Ascending aorta (tissue), 2 donors: ENCODE measurements at places on chromosomes 4 and X.

DNA sequence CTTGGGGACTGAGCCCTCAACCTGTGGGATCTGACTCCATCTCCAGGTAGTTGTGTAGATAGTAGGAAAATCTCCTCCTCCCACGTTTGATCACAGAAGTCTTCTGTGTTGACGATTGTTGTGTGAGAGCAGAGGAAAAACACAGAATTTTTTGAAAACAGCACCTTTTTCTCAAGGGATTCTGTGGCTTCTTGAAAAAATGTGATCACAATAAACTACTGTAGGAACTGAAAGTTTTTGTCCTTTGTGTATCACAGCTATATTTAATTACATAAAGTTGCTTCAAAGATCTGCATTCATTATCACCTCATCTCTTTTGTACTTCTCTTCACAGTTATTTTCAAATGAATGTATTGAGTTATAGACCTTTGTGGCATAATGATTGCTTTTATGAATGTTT is 85.1 kb downstream of the AFF1 start:
- peaks cover 6% of the 10 kb centered on the region for H3K4me1 ChIP-seq
- no peak overlapping the region for H3K4me3 ChIP-seq
- DNase-seq: no peak

- no peak for DNase-seq
- no peak overlapping the region for H3K27ac ChIP-seq
- no peak overlapping the region for H3K4me3 ChIP-seq
These were observed 3.9 kb downstream of the L1CAM start for GRCh38 chrX:153882086-153882498.

DNA sequence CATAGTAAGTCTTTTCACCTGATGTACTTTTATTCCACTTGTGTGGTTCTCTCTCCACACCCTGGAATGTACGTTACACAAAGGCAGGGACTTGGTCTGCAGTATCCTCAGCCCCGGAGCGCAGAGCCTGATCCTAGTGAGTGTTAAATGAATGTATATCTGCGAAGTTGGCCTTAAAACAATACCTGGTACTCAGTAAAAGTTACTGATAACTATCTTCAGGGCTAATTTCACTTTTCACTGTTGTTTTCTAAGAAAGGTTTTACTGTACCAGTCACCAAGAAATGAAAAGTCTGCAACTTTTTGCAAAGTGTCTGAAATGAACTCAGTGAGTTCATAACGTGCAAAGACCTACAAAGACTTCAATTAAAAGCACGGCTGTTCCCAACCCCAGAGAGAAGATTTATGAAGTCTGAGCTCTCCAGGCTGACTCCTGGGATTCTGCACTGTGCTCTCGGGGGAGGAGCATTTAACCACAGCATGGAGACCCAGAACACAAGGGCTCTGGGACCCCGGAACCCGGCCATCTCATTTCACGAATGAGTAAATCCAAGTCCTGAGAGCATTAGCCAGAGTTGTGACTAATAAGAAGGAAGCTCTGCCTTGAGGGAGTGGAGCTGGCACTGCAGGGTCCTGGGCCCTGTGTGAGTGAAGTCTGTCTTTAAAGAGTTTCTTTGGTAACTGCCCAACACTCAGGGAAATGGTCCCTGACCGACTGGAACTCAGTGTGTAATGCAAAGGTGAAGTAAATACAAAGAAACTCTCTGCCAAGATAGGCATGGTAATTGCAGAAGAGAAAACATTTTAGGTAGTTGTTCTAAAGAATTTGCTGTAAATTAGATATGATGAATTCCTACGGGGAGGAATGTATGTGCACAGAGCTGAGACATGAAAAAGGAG is 165.8 kb downstream of the NSUN7 start:
- peaks cover 47% of the 10 kb centered on the region for H3K4me1 ChIP-seq
- no peak for DNase-seq
- peak overlapping the region; percentile 89 for H3K27ac ChIP-seq
- no peaks in the 10 kb centered on the region for H3K36me3 ChIP-seq
- peak overlapping the region; percentile 0 for H3K4me3 ChIP-seq

- H3K36me3 ChIP-seq: no peaks in the 10 kb centered on the region
- no peaks in the 10 kb centered on the region for H3K27me3 ChIP-seq
- H3K4me1 ChIP-seq: no peaks in the 10 kb centered on the region
- no peak overlapping the region for H3K27ac ChIP-seq
- H3K4me3 ChIP-seq: no peak overlapping the region
These were observed 270.8 kb upstream of the FGF13 start for GRCh38 chrX:138982365-138982764.

DNA sequence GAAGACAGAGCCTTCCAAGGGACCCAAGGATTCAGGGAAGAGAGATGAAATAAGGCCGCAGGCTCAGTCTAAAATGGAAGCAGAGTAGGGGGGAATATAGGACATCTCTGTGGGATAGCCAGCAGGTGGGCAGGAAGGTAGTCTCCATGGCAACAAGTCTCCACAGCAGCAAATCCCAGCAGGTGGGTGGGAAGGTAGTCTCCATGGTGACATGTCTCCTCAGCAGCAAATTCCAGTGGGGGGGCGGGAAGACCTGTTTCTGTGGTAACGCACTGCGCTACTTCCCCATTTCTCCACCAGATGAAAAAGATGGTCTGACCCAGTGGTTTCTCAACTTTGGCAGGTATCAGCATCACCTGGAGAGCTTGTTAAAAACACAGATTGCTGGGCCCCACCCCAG is 18.3 kb downstream of the NLGN3 start:
- H3K4me1 ChIP-seq: no peaks in the 10 kb centered on the region
- no peaks in the 10 kb centered on the region for H3K36me3 ChIP-seq
- H3K4me3 ChIP-seq: no peak overlapping the region
- DNase-seq: no peak
- no peaks in the 10 kb centered on the region for H3K27me3 ChIP-seq

- H3K36me3 ChIP-seq: no peaks in the 10 kb centered on the region
- peaks cover 27% of the 10 kb centered on the region for H3K4me1 ChIP-seq
- no peak overlapping the region for H3K4me3 ChIP-seq
- peak overlapping the region; percentile 51 for H3K27ac ChIP-seq
- H3K27me3 ChIP-seq: no peaks in the 10 kb centered on the region
These were observed 5.1 kb downstream of the AFF1 start for GRCh38 chr4:86939729-86940575.
